Stomach (tissue), 19 donors: ENCODE measurements at places on chromosomes 7 and 10. TPM values are rescaled to one million over a fixed set of nuclear protein-coding genes. Genes with fewer than 3 reads are reported as not detected.

DNA sequence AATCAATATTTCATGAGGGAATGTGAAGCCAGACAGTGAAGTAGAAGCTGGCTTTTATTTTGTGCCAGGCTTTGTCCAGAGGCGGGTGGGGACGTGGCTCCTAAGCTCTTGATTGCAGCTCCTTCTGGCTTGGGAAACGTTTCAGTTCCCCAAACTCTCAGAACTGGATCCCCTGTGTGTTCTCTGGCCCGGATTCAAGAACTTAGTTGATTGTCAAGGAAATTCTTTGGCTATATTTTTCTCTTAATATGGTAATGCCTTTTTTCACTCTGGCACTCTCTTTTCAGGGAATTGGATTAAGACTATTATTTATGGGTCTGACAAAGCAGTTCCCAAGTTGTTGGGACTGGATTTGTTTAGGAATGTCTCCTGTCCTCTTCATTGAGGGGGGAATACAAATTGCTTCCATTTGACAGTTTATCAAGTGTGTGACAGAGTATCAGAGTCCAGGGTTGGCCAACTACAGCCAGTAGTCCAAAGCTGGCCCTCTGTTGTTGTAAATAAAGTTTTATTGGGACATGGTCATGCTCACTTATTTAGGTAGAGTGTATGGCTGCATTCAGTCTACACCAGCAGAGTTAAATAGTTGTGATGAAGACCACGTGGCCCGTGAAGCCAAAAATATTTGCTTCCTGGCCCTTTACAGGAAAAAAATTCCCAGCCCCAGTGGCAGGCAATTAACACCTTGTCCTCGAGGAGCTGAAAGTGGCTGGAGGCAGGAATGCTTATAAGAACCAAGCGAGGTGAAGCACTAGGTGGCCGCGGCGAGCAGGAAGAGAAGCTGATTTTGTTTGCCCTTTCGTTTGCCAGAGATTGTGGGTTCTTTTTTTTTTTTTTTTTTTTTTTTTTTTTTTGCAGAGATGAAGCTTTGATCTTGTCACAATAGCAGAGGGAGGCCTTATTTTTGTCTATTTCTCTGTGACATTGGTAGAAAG lies 34.3 kb downstream of the HTRA1 start:
- DNase-seq = no peak

DNA sequence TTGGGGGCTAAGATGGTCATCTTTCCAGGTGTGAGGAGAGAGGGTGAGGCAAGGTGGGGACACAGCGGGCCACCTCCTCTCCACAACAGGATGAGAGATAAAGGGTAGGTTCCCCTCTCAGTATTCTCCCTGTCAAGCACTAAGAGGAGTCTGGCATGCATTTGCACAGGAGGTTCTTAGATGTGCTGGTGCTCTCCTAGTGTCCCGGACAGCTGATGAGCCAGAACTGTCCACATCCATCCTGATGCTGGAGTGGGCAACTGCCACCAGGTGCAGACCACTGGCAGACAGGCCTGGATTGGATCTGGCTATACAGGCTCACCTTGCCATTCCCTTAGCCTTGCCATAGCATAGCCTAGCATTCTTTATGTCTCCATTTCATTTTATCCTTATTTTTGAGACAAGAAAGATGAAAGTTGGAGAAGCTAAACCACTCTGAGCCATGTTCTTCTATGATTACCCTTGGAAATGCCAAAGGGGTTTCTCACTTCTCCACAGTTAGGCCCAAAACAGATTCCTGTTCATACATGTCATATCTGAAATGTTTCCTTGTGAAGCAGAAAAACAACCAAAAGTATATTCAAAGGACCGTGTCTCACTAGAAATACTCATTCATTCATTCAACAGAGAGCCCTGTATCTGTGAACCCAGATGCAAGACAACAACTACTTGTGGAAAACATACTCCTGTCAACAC lies 48.8 kb upstream of the ANTXRL start:
- peak; percentile 4 for DNase-seq

EPDR1 gene
- not detected for total RNA-seq

- no peak for DNase-seq
Observed at GRCh38 chr7:137937202-137937560, 64.7 kb downstream of the CREB3L2 start.

DNA sequence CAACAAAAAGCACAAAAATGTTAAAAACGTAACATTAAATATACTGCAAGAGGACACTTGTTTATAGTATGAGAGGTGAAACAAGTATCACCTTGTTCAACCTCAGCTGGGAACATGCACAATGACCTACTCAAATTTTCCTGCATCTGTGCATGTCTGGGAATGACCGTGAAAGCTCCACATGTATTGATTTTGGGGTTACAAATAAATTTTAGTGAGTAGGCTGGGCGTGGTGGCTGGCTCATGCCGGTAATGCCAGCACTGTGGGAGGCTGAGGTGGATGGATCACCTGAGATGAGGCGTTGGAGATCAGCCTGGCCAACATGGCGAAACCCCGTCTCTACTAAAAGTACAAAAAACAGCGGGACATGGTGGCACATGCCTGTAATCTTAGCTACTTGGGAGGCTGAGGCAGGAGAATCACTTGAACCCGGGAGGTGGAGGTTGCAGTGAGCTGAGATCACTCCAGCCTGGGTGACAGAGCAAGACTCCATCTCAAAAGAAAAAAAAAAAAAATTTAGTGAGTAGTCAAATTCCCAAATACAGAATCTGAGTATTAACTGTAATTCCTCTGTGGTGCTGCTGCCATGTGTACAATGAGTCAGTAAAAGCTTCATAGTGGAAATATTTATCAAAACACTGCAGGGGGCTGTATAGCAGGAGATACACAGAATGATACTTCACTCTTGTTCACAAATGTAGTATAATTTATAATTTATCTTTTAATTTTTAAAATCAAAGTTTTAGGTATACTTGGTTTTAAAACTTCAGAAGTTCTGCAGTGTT lies 41.1 kb downstream of the SUGCT start:
- no peak for DNase-seq

GRCh38 chr10:128469515-128469914 lies 343.3 kb upstream of the MKI67 start:
- no peak for DNase-seq

DNA sequence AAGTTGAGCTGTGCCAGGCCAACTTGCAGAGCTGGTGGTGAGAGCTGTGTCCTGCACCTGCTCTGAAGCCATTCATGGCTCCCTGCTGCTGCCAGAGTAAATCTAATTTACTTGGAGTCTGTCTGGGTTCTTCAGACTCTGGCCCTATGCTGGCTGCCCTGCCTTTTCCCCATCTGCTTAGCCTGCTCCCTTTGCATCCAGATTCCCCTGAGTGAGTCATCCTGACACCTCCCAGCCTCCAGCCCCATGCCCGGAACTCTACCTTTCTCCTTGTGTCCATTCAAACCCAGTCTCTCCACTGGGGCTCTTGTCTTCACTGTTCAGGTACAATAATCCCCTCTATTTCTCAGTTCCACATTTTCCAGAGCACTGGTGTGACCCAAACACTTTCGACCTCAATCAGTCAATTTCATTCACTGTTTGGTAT lies 434.4 kb upstream of the ZMIZ1 start:
- DNase-seq = no peak

DNA sequence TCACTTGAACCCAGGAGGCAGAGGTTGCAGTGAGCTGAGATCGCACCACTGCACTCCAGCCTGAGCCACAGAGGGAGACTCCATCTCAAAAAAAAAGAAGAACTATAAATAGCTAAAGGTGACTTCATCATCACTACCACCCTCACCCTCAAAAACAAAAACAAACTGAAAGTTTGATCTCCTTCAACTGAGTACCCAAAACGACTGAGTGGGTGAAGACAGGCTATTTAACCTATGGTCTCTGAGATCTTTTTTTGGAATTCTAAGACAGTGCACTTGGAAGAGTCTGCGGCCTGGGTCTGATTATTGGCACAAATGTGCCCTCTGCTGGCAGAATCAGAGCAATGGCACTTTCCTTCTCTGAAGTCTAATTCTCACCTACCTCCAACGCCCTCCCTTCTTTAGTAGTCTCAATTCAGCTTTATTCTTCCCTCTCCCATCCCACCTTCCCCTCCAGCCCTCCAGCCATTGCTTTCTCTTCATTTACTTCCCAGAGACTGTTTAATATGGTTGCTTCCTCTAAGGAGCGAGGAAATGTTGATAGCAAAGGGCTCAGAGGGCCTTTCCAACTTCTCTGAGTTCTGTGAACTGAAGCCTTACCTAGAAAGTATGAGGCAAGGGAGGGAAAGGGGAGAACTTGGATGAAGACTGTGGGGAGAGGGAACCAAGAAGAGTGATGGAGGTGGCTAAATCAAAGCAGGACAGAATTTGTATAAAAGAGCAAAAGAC lies 2.9 kb upstream of the MYOZ1 start:
- DNase-seq = peak; percentile 86

DNA sequence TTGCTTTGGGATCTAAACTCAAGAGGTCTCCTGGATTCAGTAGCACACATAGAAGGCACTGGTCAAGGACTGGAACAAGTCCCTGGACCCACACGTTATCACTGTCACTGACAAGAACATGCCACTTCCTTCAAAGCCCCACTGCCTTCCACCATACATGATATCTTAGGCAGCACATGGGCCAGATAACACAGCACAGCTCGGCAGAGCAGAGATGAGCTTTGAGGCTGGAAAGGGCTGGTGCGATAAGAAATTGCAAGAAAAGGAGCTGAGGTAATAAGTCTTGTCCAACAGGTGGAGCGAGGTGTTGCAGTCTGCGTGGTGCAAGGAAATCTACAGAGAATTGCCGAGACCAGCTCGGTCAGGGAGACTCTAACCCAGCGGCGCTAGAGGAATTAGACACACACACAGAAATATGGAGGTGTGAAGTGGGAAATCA lies 139.8 kb upstream of the CDK13 start:
- no peak for DNase-seq

GIMAP4 gene
- 0.89 TPM for total RNA-seq

DNA sequence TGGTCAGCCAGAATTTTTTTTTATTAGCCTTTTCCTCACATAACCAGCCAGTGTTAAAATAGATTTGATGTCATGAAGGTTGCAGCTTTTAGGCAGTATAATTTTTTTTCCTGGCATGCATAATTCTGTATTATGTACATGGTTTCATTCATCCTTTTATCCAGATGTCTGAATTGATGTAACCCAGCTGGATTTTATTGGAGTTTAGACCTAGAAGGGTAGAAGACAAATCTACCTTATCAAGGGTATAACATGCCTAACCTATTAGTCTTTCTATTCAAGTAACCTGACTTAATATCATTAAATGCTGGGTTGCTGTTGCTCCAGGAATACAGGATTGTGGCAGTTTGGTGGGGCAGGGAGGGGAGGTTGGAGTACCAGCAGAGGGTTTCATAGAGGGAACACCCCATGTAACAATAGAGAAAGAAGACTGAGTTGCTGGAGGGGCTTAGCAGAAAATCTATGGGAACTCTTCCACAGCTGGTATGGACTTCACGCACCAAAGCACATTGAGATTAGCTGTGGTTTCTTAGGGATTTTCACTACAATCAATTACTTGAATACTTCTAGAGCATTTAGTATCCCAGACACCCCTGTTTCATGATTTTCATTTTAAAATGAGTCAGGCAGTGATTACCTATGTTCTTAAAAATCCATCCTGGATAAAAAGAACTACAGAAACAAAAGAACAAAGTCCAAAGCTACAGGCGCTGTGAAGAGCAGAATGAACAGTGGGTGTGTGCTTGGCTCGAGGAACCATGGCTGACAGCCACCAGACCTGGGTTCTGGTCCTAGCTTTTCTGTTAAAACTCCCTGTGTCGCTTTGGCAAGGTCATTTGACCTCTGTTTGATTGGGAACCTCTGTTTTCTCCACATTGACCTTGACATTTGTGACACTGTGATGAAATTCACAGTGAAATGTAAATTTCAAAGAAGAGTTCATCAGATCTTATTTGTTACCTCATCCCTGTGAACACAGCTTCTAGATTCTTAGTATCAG lies 93.5 kb downstream of the CREM start:
- DNase-seq = no peak

TUBB8 gene
- total RNA-seq = not detected

- DNase-seq = peak; percentile 59
Observed at GRCh38 chr10:110059925-110060324, 52.1 kb downstream of the ADD3 start.

GRCh38 chr10:19872504-19873271 lies 56.5 kb downstream of the PLXDC2 start:
- no peak for DNase-seq

ANKRD22 gene
- total RNA-seq = 7.6 TPM

ASZ1 gene
- not detected for total RNA-seq

- DNase-seq = no peak
Observed at GRCh38 chr7:15461576-15461975, 100.2 kb downstream of the AGMO start.

DNA sequence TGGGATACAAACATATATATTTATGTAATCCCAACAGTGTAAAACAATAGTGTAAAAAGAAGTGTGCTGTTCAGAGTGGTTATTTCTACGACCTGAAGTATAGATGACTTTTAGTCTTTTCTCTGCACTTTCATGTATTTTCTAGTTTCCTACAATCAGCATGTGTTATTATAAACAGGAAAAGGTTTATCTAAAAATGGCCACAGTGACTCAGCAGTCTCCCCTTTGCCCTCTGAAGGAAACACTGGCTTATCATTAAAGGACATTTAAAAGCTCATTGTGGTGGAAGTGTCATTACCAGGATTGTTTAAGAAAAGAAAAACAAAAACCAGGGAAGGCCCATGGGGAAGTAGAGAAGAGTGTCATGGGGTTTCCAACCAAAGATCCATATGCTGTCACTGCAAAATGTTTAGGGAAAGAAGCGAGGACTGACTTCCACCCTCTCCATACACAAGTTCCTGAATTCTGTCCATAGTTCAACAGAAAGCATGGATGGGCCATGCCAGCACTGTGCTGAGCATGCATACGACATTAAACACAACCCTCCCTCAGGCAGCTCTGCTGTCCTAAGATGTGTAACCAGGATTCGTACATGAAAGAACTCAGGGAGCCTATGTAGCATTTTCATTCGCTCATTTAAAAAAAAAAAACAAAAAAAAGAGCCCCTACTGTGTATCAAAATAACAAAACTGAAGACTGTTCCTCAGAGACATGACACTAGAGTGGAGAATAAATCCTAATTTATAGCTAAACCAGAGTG lies 10.2 kb downstream of the CYREN start:
- no peak for DNase-seq

- no peak for DNase-seq
Observed at GRCh38 chr7:95529701-95530100, 44.0 kb downstream of the ASB4 start.

DNA sequence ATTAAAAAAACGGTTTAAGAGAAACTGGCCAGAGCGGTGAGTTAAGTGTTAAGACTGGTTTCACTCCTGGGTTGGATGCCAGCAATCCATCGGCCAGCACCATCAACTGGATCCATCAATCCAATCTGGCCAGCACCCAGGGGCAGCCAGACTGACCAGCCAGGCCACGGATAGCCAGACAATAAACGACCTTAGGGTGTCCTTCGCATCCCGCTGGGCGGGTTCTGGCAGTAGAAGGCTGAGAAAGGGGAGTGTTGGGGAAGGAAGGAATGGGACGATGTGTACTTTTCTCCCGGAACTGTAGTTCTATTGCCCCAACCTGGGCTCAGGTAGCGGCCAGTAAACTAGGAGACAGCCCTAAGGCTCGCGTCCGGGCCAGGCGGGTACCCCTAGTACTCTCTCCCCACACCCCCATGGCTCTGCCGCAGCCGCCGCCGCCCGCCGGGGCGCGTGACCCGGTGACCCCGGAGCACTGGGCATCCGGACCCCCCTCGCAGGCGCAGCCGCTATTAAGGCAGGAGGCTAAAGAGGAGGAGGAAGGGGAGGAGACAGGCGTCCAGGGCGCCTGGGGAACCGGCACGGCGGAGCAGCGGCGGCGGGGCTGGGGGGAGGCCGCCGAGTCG lies at the start of gene CASD1:
TSS of gene CASD1 (plus strand) at position 546 of the 623 bp plus-strand sequence. CDS start 276 bp downstream, outside the sequence.
- DNase-seq = peak; percentile 83

PNLIP gene
- total RNA-seq = not detected

NXPH1 gene
- not detected for total RNA-seq

- no peak for DNase-seq
Observed at GRCh38 chr7:70676243-70676642, 455.7 kb upstream of the GALNT17 start.

GRCh38 chr10:44647877-44648542 lies 263.1 kb upstream of the CXCL12 start:
- peak; percentile 55 for DNase-seq
